NCI-H774 (cell line): ENCODE measurements at places on chromosomes 1 and 21.
A peak's percentile ranks its signal among the peaks of the same experiment; 100 is the strongest.

DNA sequence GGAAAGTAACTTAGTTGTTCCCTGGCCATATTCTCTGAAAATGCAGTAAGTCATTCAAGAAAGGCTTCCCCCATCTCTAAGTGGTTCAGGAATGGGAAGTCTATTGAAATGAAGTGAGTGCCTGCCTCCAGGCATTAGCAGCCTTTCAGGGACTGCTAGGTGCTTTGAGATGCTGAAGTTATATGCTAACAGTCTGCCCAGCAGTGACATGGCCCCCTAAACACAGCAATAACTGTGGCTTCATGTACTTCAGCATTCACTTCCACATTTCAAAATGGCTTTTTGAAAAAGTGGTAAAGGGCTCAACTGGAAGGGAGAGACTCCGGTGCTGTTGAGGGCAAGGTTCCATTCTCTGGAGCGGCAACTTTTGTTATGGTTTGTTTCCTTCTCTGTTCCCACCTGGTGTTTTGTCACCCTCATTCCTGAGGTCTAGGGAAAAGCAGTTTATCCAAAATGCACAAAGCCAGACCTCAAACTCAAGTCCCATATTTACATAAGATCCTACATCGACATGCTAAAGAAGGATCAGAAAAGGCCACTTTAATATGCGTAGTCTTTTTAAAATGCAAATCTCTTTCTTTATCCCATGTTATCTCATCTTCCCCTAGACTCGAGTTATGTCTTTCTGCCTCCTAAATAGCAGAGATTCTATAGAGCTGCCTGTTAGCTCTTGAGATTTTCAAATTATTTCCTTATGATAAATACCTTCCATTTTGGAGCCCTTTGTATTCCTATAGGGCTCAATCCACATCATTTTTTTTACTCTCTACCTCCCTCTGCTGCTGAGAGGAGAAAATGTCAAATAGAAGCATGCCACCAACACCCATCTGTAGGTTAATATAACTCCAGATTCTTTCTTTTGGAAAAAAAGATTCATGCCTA is 34.2 kb upstream of the LRRC8C start:
- peak; percentile 16 for DNase-seq

GRCh38 chr1:18953731-18954231 is 2.7 kb downstream of the IFFO2 start:
- DNase-seq: no peak

- DNase-seq: no peak
Observed at GRCh38 chr1:208189183-208189582, 55.0 kb downstream of the PLXNA2 start.

DNA sequence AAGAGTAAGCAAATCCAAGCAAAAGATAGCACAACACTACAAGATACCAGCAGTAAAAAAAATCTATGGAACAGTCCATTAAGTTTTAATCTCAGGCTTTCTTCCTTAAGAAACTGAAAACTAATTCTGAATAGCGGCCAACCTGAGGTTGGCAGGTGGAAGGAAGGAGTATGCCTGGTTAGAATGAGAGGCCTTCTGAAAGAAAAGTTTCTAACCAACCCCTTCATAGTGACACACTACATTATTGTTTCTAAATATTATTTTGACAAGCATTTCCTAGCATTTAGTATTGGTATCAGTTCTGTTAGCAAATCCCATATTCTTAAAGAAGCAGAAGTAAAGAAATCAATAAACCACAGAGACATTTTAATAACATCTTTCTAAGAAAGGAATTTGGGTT is 205.7 kb upstream of the PTBP2 start:
- no peak for DNase-seq

GRCh38 chr1:47436979-47437446 is 831 bp upstream of the FOXD2 start:
- DNase-seq: no peak

DNA sequence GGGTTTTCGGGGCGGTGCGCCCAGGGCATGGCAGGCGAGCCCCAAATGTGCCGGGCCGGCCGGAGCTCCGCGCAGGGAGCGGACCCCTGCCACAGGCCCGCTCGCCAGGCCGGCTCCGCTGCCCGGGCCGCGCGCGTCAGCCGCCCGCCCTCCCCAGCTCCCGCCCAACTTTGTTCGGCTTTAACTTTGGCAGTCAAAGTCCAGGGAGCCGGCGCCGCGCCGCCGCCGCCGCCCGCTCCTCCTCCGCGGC is 488 bp downstream of the SLC35D1 start:
- DNase-seq: peak; percentile 34

DNA sequence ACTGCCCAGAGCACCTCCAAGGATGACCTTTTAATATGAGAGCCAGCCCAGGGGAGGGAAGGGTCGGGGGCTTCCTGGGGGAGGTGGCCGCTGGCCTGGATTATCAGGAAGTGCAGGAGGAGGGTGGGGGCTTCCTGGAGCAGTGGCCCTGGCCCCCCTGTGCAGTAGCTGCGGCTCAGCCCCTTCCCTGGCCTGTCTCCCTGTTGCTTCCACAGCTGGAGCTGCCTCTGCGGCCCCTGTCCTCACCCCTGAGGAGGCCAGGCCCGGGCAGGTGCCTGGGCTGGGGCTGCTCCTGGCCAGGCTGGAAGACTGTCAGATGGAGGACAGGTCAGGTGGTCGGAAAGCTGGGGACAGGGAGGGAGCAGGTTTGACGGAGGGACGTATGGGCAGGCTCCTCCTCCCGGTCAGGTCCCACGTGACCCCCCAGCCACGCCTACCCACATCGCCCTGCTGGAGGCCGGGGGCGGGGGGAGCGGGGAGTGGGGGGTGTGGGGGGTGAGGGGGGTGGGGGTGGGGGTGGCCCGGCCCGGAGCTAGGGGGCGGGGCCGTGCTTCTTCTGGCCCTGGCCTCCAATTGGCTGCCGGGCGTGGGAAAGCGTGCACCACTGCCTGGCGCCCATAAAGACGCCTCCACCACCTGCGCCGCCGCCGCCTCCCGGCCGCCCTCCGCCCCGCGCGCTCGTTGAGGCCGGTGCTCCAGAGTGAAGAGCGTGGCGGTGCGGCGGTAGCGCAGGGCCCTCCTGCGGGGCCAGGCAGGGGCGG is 10.2 kb upstream of the TNFRSF14 start:
- peak; percentile 85 for DNase-seq

DNA sequence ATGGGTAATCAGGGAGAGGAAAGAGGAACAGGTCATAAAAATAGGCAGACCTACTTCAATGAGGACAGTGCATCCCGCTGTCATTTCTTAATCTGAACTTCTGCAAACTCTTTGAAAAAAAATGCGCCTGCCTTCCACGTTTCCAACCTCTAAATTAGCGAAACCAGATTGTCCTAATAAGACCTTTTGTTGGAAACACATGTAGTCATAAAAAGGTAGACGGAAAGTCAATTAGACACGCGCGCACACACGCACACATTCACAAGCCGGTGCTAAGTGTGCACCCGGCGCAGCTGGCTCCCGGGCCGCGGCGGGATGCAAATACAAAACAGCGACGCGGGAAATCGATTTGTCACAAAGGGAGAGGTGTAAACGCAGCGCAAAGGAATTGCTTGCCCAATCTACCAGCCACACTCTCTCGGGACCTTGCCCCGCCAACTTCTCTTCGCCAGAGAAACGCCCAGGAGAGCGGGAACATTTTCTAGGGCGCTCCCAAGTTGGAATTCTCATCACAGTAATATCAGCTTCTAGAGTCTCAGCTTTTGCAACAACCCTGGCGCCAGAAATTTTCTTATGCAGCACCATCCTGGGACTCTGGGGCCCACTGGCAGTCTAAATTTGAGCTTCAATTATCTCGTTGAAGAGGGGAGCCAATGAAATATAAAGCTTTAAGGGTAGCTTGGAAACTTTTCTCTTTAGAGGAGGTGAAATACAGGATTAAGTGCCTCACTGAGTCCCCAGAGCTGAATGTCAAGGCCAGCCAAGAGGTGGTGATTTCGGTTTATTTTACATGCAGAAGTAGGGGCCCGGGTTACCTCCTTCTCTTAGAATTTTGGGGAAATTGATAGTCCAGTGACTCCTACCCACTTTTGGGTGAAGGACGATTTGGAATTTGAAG is 4.5 kb downstream of the PRRX1 start:
- DNase-seq: peak; percentile 67

GRCh38 chr1:162847839-162848453 is 13.0 kb downstream of the CCDC190 start:
- DNase-seq: peak; percentile 72

DNA sequence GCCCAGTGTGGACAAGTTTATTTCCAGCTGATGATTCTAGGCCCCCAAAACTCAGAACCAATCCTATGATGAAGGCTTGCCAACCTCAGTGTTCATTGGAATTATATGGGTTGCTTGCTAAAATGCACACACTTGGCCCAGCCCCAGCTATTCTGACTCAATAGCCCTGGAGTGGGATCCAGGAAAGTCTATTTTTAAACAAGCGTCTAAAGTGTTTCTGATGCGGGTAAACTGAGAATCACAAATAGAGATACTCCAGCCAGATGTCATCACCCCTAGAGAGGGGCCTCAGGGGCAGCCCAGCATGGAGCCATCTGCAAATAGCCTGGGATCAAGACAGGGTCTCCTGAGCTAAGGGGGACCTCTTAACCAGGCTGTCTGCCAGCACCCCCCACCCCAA is 46.0 kb downstream of the PKP1 start:
- no peak for DNase-seq

DNA sequence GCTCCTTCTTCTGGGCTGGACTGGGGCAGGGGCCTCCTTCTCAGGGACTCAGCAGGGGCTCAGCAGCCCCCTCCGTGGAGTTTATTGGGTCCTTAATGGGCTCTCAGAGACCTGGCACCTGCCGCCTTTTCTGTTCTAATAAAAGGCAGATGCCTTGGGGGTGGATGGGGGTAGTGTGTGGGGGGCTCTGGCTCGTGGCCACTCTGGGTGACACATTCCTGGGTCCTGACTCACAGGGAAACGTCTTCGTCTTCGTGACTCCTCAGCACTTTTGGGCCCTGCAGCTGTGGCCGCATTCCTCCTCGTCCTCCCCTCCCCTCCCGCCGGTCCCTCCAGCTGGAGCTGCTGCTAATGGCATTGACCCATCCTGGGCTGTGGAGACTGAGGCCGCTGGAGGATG is 107.8 kb upstream of the WNT4 start:
- no peak for DNase-seq

DNA sequence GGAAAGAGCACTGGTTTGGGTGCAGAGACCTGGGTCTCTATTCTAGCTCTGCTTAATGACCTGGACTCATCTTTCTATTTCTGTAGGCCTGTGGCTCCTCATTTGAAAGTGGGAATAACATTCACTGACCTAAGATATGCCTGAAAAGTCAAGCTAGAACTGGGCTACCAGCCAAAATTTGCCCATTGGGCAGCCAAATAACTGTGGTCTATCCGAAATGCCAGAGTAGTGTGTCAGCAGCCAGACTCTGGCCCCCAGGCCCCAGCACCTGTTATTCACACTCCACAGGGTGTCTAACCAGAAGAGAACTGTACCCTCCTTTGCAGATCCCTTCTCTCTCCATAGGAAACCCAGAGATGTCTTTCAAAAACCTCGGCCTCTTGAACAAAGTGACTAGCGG is 12.6 kb downstream of the DAB1 start:
- DNase-seq: no peak

GRCh38 chr1:153805042-153805745 is 30.0 kb downstream of the SLC27A3 start:
- no peak for DNase-seq

- no peak for DNase-seq
Observed at GRCh38 chr1:62057641-62058290, 136.9 kb upstream of the L1TD1 start.

DNA sequence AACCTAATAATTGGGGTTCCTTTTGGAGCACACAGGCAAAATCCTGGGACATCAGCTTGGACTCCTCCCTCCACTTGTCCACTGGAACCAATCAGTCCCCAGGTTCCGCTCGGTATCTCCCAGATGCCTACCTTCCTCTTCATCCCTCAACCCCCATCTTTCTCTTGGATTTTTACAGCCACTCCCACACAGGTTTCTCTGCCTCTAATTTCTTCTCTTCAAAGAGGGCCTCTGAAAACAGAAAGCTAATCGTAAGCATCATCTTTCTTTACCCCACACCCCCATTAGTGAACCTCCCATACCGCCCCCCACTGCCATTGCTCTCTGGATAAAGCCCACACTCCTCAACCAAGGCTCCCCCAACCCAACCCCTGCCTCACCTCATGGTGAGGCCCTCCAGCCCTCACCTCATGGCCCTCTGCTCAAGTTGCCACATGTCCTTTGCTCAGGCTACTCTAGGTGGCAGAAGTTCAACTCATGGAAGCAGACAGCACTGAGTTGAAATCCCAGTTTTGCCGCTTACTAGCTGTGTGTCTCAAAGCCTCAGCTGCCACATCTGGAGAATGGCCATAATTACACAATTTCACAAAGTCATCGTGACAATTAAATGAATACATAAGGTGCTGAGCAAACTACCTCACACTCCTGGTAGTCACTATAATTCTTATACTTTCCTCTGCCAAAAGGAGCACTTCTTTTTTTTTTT is 18.1 kb upstream of the WASF2 start:
- DNase-seq: no peak

DNA sequence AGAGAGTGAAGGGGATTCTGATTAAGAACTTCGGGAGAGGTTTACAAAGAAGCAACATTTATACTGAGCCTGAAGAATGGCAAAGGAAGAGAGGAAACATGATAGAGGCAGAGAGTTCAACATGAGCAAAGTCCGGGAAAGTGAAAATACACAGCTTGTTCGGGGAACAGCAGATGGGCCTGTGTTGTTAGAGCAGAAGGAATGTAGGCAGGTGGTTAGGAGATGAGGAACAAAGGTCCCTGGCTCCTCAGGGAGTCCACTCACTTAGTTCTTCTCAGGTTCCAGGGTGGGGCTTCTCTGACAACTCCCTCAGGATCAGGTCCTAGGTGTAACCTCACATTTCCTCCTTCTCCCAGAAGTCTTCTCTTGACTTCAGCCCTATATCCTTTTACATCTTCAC is 5.1 kb upstream of the ZNF326 start:
- no peak for DNase-seq

DNA sequence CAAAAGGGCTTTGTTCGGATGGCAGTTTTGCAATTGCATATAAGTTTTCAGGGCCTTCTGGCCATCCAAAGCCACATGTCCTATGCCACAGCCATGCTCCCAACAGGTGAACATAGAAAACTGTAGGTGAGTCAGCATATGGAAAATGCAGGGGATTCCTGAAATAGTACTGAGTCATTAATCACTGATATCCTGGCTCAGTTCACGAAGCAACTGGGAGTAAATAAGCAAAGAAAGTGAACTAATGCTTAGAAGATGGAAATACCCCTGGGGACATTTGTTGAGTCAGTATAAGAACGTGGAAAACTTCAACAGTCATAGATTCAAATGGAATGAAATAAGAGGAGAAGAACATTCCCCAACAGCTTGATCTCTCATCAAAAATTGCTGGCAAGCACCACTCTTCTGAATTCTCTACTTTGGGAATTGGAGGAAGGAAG is 148.9 kb upstream of the RUNX1 start:
- no peak for DNase-seq

DNA sequence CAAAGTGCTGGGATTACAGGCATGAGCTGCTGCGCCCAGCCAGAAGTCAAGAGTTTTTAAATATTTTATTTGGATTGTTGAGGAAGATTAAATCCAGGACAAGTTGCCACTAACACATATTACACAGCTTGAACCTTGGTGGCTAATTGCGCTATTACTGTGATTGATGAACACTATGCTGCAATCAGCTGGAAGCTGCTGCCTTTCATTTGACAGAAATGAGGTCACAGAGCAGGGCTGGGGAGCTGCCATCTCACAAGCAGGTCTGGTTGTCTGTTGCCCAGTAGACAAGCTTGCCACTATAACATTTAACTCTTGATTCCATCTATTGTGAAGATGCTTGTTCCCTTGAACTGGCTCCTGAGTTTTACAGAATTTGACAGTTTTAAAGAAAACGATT is 37.4 kb upstream of the NRDC start:
- no peak for DNase-seq
